ENCODE measurements at places on chromosomes 5 and 9.

- no peak for DNase-seq
These were observed 249.4 kb downstream of the NPR3 start for GRCh38 chr5:32960340-32961058.

GRCh38 chr5:176639208-176639607 is 8.1 kb upstream of the TSPAN17 start:
- no peak for DNase-seq

DNA sequence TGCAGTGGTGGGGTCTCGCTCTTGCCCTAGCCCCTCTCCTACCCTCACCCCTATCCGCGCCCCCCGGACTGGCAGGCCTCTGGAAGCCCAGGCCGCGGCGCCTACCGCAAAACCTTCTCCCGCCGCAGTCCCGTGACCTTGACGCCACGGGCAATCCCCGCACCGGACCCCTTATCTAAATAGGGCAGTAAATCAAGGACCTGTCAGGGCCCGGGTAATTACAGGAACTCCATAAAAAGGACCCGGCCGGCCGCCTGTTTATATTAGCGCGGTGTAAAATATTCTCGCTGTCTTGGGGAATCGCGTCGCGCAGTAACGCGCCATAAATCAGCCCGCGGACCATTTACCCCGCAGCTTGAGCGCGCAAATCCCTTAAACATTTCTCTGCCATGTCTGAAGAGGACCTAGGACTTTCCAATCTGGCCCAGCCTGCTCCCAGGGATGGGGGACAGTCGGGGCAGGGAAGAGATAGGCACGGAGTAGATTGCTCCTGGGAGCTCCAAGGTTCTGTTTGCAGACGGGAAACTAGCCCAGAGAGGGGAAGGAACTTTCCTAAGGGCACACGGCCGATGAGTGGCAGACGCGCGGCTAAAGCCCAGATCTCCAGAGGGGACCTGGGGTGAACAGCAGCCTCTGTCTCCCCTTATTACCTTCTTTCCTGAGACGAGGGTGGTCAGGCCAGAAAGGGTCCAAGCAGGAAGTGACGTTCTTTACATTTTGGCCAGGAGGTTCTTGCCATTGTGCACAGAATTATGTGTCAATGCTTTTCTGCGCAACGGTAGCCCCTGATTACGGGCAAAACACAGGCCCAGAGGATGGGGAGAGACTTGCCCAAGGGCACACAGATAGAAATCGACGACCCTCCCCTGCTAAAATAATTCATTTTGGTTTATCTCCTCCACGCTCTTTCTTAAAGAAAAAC is 4.8 kb upstream of the HAND1 start:
- no peak for DNase-seq

DNA sequence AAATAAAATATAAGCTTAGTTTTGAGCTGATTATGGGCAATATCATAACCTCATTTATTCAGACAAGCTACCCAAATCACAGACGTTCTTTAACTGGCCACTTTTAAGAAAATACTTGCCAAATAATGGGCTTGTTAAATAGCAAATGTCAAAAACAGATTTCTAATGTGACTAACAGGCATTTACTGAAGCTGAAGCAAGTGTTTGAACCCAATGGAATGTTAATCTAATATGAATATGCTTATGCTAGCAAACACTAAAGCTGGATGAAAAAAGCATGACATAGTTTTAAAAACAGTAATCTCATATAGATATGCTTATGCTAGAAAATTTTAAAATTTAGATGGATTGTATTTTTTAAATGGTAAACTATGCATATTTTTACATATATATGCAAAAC is 411.6 kb upstream of the PTGER4 start:
- no peak for DNase-seq

- no peak for DNase-seq
These were observed 36.9 kb upstream of the TESK1 start for GRCh38 chr9:35568196-35568595.

GRCh38 chr5:107324071-107324470 is 346.7 kb downstream of the EFNA5 start:
- DNase-seq = no peak

- DNase-seq = peak; percentile 47
These were observed 2.0 kb downstream of the NKD2 start for GRCh38 chr5:1010641-1011046.

DNA sequence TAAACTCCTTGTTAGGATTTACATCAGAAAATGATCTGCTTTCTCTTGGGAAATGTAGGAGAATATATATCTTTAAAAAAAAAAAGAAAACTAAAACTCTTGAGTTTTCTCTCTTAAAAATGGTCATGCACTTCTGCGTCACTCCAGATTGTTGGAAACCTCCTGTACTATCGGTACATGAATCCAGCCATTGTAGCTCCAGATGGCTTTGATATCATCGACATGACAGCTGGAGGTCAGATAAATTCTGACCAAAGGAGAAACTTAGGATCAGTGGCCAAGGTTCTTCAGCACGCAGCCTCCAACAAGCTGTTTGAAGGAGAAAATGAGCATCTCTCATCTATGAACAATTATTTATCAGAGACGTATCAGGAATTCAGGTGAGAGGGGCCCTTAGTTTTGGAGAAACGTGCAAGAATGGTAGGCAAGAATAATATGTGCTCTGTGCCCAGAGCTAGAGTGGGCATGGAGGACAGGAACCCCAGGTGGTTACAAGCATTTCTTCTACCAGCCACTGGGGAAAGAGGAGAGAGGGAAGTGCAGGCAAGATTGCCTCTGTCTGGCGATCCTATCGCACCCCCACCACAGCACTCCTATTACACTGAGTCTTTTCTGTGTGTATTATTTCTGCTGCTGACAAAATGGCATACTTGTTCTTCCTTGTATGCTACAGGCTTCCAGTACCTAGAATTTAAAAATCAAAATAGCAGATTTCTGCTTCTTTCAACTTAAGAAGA is 41.4 kb upstream of the F2R start:
- no peak for DNase-seq

DNA sequence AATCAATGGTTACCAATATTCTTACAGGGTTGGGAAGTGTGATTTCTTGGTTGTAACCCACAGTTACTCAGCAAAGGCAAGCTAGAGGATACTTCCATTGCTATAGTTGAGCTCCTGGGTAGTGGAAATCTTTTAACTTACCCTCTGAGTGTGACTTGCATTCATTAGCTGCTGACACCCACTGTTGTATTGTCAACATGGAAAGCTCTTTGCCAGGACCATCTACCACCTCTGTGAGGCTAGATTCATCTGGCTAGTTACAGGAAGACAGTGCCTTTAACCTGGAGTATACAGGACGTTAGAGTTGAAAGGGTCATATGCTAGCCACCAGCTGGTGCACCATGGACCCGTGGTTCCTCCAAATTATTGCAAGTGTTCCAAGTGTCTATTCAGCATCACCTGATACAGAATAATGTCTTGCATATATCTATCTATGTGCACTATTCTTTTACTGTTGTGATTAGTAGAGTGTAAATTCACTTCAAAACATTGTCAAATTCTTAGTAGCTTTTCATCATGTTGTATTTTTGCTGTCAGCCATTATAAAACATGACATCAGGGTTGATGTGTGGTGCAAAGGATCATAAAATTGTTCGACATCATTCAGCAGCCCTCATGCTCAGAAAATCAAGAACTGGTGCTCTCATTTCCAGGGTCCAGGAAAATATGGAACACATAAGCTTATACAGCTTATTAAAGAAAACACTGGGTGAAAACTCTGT is 239.0 kb downstream of the PJA2 start:
- no peak for DNase-seq

DNA sequence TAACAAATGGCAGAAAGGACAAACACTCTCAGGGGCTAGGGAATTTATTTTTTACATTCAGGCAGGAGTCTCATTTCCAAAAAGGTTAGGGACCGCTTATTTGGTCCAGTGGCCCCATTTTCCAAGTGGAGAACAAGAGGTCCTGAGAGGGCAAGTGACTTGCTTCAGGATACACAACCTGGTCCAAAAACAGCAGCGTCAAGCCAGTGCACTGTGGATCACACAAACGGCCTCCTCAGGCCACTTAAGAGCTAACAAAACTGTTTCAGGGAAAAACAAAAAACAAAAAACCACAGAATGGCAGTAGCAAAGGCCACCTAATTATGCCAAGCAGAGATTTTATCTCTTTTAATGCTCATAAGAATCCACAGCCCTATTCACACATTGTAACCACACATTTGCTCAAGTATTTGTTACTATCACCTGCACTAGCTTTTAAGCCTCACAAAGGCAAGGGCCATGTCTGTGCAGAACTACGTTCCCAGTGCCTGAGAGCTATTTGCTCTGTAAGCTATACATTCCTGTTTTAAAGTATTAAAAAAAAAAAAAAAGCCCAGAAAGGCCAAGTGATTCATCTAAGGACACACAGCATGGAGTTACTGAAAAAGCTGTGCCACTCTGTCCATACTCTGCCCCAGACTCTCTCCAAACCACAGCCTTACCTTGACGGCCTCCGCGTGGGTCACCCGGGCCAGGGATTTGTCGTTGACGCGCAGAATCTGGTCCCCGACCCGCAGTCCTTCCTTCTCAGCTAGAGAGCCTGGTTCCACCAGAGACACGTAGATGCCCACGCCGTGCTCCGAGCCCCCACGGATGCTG is 1.5 kb downstream of the WHRN start:
- no peak for DNase-seq

- DNase-seq = no peak
These were observed 44.1 kb upstream of the CDKN2B start for GRCh38 chr9:22053178-22053577.

- no peak for DNase-seq
These were observed 34.9 kb downstream of the WNK2 start for GRCh38 chr9:93218671-93219420.

DNA sequence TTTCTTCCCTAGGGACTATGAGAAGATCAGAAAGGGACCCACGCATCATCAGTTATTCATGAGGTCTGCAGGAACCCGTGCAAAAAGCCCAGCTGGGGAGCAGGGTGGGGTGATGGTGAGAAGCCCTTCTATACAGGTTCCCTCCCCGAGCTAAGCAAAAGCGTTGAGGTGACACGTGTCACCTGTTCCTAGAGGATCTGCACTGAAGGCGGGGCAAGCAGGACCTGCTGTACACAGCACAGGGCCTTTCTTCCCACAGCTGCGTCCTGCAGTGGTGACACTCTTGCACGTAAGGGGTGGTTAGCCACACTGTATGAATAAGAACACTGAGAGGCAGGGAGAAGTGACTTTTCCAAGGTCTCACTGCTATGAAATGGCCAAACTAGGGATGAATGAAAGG is 37.2 kb upstream of the SH3PXD2B start:
- no peak for DNase-seq

- no peak for DNase-seq
These were observed 190.2 kb upstream of the NR3C1 start for GRCh38 chr5:143593723-143594122.

GRCh38 chr9:31823365-31823764 is 561.1 kb upstream of the ACO1 start:
- no peak for DNase-seq

- DNase-seq = no peak
These were observed 58.3 kb upstream of the PLPP1 start for GRCh38 chr5:55593115-55593472.

GRCh38 chr5:37532976-37533740 is 154.0 kb downstream of the WDR70 start:
- DNase-seq = no peak

DNA sequence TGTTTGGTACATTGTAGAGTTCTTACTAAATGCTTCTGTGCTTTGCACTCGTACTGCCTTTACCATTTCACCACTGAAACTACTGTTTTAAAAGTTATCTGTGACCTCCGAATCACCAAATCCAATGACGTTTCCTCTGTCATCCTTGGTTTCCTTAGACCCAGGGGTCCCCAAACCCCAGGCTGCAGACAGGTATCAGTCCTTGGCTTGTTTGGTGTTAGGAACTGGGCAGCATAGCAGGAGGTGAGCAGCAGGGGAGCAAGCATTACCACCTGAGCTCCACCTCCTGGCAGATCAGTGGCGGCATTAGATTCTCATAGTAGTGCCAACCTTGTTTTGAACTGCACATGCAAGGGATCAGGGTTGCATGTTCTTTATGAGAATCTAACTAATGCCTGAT is 26.8 kb upstream of the APC start:
- no peak for DNase-seq
